ENCODE measurements at places on chromosomes 4 and X.
A peak's percentile ranks its signal among the peaks of the same experiment; 100 is the strongest.

- no peak for DNase-seq
Observed at GRCh38 chr4:183544109-183544508, 39.3 kb downstream of the ING2 start.

- no peak for DNase-seq
Observed at GRCh38 chrX:131626681-131627296, 82.9 kb downstream of the OR13H1 start.

DNA sequence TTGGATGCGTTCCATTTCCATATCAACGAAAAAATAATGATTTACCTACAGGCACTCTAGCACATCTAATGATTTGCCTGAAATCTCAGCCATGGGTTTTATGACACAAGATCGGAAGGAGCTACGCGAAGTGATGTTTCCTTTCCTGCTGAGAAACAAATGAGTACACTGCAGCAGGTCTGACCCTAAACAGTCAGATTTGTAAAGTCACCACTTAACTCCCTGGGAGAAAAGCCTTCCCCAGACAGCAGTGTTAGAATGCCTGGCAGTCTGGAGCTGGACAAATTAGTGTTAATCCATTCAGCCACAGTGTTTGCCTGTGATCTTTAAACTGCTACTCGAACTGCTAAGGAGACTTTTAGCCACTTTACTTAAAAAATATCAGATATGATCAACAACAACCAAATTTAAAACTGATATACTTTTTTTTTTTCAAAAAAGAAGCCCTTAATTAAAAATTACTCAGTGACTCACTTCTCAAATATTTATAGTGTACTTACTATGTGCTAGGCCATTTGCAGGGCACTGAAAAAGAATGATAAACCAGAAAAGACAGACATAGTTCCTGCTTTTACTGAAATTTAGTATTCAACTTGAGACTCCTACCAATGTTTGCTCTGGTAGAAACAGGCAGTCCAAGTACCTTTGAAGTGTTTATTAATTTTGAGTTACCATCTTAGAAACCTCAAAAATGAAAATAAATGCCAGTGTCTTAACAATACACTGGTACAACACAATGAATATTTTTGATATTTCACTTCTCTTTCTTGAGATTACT, 104.5 kb downstream of the SHISA3 start:
- no peak for DNase-seq

GRCh38 chr4:83828601-83829000, 292.7 kb downstream of the GPAT3 start:
- no peak for DNase-seq

DNA sequence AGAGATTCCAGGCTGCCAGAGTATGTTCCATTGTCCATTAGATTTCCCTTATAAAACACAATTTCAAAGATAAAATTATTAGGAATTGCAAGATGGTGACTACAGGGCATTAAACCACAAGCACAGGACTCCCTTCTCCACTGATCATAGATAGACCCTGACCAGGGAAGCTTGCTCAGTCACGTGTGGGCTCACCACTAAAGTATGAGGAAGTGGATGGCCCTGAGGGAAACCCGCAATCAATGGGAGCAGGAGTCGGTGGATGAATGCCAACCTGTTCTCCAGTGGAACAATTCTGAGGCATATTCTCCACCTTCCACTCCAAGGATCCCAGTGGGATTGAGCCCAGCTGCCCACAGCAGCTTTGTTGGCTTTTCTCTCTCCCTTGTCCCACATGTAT, 515.7 kb downstream of the BCOR start:
- peak; percentile 51 for DNase-seq

GRCh38 chr4:151540728-151541388, 131.9 kb downstream of the FHIP1A start:
- DNase-seq: peak; percentile 100

DNA sequence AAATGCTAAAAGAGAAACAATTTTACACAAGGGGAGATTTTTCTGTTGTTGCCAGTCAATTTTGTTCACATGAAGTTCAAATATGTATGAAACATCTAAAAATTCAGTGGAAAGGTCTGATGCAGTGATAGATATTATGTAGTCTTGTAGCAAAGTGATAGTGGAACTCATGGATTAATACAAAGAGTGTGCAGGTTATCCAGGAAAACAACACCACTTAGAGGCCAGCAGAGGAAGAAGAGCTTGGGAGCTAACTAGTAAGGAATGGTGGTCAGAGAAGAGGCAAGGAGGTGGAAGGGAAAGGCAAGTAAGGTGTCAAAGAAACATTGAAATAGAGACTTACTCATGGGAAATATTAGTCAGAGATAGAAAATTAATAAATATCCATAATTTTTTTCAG, 395.6 kb downstream of the MAPK10 start:
- no peak for DNase-seq

- no peak for DNase-seq
Observed at GRCh38 chrX:139758250-139758649, 50.3 kb upstream of the MCF2 start.

GRCh38 chr4:31370866-31371465, 650.8 kb downstream of the PCDH7 start:
- DNase-seq: peak; percentile 41

- DNase-seq: peak; percentile 77
Observed at GRCh38 chr4:21888195-21888976, 60.2 kb downstream of the KCNIP4 start.

Measured in foreskin keratinocyte (primary cell).